KG1 (cell line): ENCODE measurements at places on chromosomes 1 and 21.

GRCh38 chr1:203325026-203325417 lies 19.7 kb downstream of the BTG2 start:
- no peak for DNase-seq

DNA sequence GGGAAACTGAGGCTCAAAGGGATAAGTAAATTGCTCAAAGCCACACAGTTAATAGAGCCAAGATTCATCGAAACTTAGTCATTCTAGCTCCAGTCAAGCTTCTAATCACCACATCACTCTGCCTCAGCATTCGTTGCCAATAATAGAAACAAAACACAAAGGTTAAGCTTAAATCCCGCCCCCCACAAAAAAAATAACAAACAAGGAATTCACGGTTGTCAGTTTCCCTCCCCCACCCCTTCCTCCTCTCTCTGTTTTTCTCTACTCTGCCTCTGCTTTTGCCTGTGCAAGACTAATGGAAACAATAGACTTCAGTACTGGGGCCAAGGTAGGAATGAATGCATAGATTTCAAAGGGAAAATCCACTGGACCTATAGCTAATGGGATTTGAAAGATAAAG lies 70.7 kb upstream of the ZNF644 start:
- DNase-seq, result no peak

GRCh38 chr1:160522622-160523345 lies at the start of gene SLAMF6:
TSS of gene SLAMF6 (minus strand) at chr1:160523255. CDS start at chr1:160523192, 63 bp downstream.
- no peak for DNase-seq

- peak; percentile 40 for DNase-seq
Observed at GRCh38 chr1:206469933-206470691, at the start of gene IKBKE. TSS of gene IKBKE (plus strand) at chr1:206470476. CDS start at chr1:206473228, 2,752 bp downstream.

- DNase-seq, result no peak
Observed at GRCh38 chr1:226814751-226815537, 55.5 kb upstream of the PSEN2 start.

GRCh38 chr21:22927469-22927868 lies 1929.3 kb downstream of the NCAM2 start:
- no peak for DNase-seq

- DNase-seq, result no peak
Observed at GRCh38 chr1:203116091-203116820, 11.3 kb upstream of the ADORA1 start.

DNA sequence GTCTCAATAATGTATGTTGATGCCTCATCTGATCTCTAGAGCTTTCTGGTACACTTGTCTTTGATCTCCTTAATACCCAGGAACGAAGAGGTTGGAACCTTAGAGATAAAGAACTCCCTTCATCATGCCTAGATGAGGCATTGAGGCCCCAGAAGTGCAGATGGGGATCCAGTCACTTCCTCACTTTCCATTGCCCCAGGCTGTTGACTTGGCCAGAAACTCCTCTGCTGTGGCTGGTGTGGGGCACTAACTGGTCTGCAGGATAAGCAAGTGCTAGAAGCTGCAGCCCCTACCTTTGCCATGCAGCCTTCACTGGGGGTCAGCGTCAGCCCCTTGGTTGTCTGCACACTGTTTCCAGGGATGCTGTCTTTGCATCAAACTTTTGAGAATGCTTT lies 49.9 kb downstream of the STUM start:
- no peak for DNase-seq

- DNase-seq, result no peak
Observed at GRCh38 chr1:18464665-18465050, 16.1 kb upstream of the KLHDC7A start.

DNA sequence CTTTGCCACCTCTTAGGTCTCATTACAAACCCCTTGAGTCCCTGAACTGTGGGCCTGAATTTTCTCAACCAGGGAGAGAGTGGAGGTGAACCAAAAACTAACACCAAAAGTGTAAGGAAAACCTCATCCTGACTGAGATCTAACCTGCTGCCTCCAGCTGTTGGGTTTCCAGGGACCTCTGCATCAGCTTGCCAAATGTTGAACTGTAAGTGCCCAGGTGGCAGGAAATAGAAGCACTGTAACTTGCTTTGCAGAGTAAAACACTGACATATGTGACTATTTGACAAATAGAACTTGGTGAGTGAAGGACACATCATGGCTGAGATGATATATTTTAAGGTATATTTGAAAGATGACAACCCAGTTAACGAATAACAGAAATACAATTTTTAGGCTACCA lies 48.4 kb upstream of the NR5A2 start:
- DNase-seq, result no peak

- DNase-seq, result no peak
Observed at GRCh38 chr1:22673486-22674409, 20.7 kb downstream of the C1QB start.

DNA sequence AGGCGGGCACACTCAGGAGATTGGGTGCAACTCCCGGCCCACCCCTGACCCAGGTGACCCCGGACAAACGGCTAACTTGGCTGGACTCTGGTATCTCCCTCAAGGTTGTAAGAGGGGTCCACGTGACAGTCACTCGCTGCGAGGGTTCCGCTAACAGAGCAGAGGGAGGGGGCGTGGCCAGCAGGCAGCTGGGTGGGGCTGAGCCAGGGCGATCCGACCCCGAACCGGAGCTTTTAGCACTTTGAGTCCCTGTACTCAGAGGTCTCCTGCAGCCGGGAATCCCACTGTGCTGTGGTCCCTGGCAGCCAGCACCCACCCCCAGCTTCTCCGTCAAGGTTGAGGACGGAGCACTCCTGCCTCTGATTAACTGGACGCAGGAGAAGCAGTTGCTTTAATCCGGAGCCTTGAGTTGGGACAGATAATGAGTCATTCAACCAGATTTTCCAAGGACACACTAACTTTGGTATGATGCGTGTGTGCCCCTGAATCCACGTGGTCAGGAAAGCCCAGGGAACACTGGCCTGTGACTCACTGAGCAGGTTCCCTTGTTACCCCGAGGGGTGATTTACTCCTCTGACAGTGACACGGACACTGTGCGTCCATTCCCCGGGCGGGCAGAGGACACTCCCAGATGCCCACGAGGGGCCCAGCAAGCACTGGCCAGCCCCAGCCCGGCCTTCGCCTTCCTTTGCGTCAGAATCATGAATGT lies 16.8 kb downstream of the TRPM2 start:
- DNase-seq, result no peak
